ENCODE measurements at places on chromosomes 5 and 9.

GRCh38 chr9:138103111-138103848 is 225.7 kb downstream of the CACNA1B start:
- no peaks in the 10 kb centered on the region for H3K4me1 ChIP-seq
- no peaks in the 10 kb centered on the region for H3K36me3 ChIP-seq
- no peak overlapping the region for H3K27ac ChIP-seq

DNA sequence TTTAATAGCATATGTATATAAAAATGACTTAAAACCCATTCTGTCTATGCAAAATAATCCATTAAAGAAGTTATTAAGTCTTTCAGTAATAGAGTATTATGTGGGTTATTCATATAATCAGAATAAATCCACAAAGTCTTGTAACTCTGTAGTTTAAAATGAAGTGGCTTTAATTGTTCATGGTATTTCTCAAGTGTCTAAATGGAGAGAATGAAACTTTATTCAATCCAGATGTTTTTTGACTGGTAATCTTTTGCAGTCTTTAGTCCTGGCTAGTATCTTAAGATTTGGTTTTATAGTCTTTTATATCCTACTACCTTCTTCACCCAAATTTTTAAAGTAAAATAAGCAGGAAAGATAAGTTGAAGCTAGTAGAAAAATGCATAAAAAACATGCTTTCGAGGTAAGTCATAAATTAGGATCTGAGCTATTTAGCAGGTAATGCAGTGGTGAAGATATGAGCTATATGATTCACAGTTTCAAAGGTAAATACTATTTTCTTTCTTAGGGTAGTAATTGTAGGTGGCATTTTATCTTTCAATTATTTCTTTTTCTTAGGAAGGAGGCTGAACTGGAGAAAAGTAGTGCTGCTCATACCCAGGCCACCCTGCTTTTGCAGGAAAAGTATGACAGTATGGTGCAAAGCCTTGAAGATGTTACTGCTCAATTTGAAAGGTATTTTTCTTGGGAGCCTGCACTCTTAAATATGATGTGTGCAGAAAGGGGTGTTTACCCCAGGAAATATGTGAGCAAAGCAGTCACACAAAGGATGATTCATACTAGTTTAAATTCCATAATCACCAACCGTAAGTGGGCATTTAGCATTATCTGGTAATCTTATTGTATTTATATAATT is 17.9 kb downstream of the HMMR start:
- H3K36me3 ChIP-seq = no peaks in the 10 kb centered on the region
- H3K27ac ChIP-seq = no peak overlapping the region
- H3K4me1 ChIP-seq = no peaks in the 10 kb centered on the region

DNA sequence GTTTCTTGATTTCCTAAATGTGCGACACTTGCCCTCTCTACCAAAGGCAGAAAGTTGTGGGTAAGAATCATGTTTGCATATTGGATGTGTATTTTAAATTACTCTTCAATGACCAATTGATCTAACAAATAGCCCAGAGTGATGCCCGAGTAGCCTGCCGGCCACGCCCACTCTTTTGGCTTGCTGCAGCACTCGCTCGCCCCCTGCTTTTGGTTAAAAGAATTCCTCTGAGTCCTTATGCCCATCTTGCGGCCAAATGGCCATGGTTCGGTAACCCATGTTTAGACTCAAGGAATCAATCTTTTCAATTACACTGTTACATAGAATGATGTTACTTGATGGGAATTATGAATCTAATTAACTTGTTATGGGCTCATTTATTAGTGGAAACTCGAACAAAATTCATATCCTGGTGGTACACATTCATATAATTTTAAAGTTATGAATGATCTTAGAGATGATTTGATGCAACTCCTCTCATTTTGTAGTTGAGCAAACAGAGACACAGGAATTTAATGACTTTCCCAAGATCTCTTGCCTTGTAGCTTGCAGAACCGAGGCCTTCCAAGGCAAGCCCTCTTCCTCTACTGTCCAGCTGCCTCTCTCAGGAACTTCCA is 36.5 kb downstream of the PPIC start:
- no peak overlapping the region for H3K27ac ChIP-seq
- no peaks in the 10 kb centered on the region for H3K27me3 ChIP-seq
- no peak overlapping the region for H3K4me3 ChIP-seq

- H3K27ac ChIP-seq = no peak overlapping the region
- DNase-seq = no peak
- peaks cover 10% of the 10 kb centered on the region for H3K4me1 ChIP-seq
- H3K27me3 ChIP-seq = no peaks in the 10 kb centered on the region
These were observed 176.9 kb downstream of the PALM2AKAP2 start for GRCh38 chr9:109956717-109957440.

DNA sequence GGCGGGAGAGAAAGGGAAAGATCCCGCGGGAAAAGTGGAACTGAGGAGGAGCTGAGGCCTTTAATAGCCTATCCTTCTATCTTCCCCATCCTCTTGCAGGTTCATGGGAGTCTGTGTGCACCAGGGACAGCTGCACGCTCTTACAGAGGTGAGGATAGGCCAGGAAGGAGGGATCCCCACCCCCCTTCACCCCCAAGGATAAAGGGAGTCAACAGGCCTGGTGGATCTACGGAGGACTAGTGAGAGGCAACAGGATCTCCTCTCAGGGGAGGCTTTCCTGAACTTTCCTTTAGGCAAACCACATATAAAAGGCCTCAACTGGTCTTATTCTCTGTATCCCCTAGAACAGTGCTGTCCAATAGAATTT is 1.1 kb downstream of the TESK1 start:
- peaks cover 40% of the 10 kb centered on the region for H3K4me1 ChIP-seq
- DNase-seq = no peak
- H3K4me3 ChIP-seq = peak overlapping the region; percentile 88
- H3K27me3 ChIP-seq = no peaks in the 10 kb centered on the region
- peaks cover 34% of the 10 kb centered on the region for H3K36me3 ChIP-seq

- H3K4me3 ChIP-seq = no peak overlapping the region
- peaks cover 29% of the 10 kb centered on the region for H3K4me1 ChIP-seq
- no peaks in the 10 kb centered on the region for H3K27me3 ChIP-seq
These were observed 482.7 kb downstream of the RAB3C start for GRCh38 chr5:59065554-59065953.

GRCh38 chr5:96807075-96807654 is 580 bp downstream of the ERAP1 start:
- no peaks in the 10 kb centered on the region for H3K36me3 ChIP-seq
- peak overlapping the region; percentile 100 for H3K27ac ChIP-seq
- H3K4me1 ChIP-seq = peaks cover 23% of the 10 kb centered on the region
- no peaks in the 10 kb centered on the region for H3K27me3 ChIP-seq

GRCh38 chr5:53946405-53947100 is 363.8 kb downstream of the ARL15 start:
- H3K27ac ChIP-seq = no peak overlapping the region
- no peak for DNase-seq
- no peaks in the 10 kb centered on the region for H3K36me3 ChIP-seq
- no peak overlapping the region for H3K4me3 ChIP-seq
- no peaks in the 10 kb centered on the region for H3K4me1 ChIP-seq

DNA sequence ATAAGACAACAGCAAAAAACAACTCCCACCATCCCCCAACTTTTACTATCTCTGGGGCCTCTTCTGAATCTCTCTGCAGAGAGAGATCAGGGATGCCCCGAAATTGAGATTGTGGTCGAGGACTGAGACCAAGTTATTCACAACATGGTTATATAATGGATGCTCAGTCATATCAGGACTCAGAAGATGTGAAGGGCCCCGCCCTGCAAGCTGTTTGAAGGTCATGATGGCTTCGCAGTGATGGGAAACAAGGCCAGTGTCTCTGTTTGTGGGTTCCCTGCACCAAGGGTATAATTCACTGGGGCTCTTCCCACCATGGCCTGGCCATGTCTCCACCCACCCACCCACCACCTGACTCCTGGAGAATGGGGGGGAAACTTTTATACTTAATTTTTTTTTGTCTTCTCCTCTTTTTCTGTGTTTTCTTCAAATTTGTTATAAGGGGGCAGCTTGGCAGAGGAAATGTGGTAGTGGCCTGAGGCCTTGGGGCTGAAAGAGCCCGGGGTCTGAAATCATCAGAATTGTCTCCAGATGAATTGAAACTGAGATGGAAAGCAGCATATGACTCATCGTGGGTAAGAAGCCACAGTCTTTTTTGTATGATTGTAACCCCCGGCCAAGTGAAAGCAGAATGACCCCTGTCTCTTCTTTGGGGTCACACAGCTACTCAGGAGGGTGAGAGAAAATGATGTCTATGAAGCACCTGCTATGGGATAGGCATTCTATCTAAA is 15.0 kb upstream of the TEX48 start:
- H3K36me3 ChIP-seq = no peaks in the 10 kb centered on the region
- no peak overlapping the region for H3K27ac ChIP-seq
- H3K4me1 ChIP-seq = no peaks in the 10 kb centered on the region
- no peaks in the 10 kb centered on the region for H3K27me3 ChIP-seq

GRCh38 chr9:25094518-25094917 is 548.8 kb upstream of the IZUMO3 start:
- H3K36me3 ChIP-seq = no peaks in the 10 kb centered on the region
- no peaks in the 10 kb centered on the region for H3K4me1 ChIP-seq
- H3K27me3 ChIP-seq = no peaks in the 10 kb centered on the region
- no peak overlapping the region for H3K4me3 ChIP-seq

- no peak for DNase-seq
- H3K36me3 ChIP-seq = no peaks in the 10 kb centered on the region
- no peak overlapping the region for H3K4me3 ChIP-seq
- H3K27ac ChIP-seq = peak overlapping the region; percentile 82
These were observed 41.0 kb downstream of the PCDHGC5 start for GRCh38 chr5:141529873-141530272.

GRCh38 chr5:133111299-133111698 is 59.5 kb downstream of the HSPA4 start:
- H3K36me3 ChIP-seq = no peaks in the 10 kb centered on the region
- peak; percentile 95 for DNase-seq
- H3K27ac ChIP-seq = no peak overlapping the region
- H3K4me3 ChIP-seq = no peak overlapping the region
- peaks cover 9% of the 10 kb centered on the region for H3K4me1 ChIP-seq

DNA sequence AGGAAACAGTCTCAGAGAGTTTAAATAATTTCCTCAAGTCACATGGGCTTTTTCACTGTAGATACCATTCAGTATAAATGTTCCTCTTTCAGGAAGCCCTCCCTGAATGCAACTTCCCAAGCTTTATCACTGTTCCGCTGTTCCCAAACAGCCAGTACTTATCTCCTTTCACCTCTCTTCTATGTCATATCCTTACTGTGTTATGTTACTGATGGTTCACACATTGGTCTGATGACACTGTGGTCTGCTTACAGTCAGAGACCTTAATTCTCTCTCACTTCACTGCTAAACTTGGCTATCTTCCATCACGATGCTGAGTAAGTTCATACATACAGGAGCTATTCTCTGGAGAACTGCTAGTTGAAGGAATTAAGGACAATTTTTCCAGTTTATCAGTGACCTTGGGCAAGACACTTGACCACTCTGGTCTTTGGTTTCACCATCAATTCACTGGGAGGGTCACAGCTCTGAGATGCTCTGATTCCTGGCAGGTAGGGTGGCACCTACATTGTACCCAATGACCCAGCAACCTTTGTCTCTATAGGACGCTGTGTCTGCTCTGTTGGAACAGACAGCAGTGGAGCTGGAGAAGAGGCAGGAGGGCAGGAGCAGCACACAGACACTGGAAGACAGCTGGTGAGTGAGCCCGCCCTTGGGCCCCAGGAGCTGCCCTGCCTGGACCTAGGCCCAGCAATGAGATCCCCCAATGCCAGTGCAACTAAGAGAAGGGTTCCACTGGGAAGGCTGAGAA is 42.1 kb upstream of the RARS1 start:
- H3K4me3 ChIP-seq = no peak overlapping the region
- H3K36me3 ChIP-seq = no peaks in the 10 kb centered on the region
- H3K4me1 ChIP-seq = no peaks in the 10 kb centered on the region

DNA sequence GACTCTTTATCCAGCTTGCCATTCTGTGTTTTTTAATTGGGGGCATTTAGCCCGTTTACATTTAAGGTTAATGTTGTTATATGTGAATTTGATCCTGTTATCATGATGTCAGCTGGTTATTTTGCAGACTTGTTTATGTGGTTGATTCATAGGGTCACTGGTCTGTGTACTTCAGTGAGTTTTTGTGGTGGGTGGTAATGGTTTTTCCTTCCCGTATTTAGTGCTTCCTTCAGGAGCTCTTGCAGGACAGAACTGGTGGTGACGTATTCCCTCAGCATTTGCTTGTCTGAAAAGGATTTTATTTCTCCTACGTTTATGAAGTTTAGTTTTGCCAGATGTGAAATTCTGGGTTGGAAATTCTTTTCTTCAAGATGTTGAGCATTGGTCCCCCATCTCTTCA is 381.1 kb downstream of the MAN2A1 start:
- no peak for DNase-seq
- no peak overlapping the region for H3K4me3 ChIP-seq
- H3K36me3 ChIP-seq = no peaks in the 10 kb centered on the region
- H3K27me3 ChIP-seq = no peaks in the 10 kb centered on the region

DNA sequence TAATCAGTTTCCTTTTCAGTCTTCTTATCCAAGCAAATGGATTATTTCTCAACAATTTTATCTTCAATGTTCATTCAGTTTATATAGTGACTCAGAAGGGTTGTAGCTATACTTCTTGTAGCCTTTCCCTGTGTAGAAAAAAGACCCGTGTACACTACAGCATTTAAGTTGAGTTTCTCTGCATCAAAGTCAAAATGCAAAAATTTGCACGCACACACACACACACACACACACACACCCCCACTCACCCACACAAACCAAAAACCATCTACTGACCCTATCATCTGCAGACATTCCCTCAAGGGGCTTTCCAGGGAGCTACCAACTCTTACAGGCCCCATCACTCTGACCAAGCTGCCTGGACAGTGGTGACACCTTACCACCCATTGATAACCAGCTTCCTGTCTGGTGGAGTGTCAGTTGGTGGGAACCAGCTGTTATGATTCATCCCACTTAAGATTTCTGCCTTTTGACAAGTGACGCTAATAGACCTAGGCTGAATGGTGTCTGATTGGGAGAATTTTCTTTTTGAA is 12.2 kb upstream of the ELL2 start:
- no peaks in the 10 kb centered on the region for H3K4me1 ChIP-seq
- H3K27ac ChIP-seq = no peak overlapping the region
- H3K27me3 ChIP-seq = no peaks in the 10 kb centered on the region
- no peak overlapping the region for H3K4me3 ChIP-seq
- H3K36me3 ChIP-seq = no peaks in the 10 kb centered on the region

DNA sequence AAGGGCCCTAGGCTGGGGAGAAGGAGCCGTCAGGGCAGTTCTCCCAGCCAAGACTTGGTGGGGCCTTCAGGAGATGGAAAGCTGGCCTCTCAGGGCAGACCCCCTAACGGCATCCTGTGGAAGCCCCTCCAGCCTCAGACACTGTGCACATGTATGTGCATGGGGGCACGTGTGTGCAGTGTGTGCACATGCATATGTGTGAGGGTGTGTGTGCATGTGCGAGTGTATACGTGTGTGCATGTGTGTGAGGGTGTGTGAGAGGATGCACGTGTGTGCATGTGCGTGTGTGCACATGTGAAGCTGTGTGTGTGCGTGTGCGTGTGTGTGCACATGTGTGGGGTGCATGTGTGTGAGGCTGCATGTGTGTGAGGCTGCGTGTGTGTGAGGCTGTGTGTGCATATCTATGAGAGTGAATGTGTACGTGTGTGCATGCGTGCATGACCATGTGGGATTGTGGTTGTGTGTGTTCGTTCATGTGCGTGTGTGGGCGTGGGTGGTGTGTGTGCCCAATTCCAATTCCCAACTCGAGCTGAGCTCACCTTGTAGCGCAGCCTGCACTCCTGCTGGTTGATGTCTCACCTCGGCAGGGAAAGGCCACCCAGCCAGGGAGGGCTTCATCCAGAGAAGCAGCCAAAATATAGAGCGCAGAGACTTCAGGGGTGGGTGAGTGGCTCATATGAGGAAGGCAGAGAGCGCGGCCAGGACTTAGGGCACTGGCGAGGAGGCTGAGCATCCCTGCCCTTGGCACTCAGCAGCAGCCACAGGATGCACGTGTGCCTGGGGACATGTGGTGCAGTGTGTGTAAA is 142.7 kb upstream of the PPP1R26 start:
- no peak overlapping the region for H3K27ac ChIP-seq
- DNase-seq = no peak
- H3K27me3 ChIP-seq = no peaks in the 10 kb centered on the region
- H3K36me3 ChIP-seq = no peaks in the 10 kb centered on the region
- H3K4me3 ChIP-seq = no peak overlapping the region
